ENCODE measurements at places on chromosomes 2 and 18.

- no peak for DNase-seq
Observed at GRCh38 chr2:2057125-2057721, 273.9 kb downstream of the MYT1L start.

- DNase-seq = no peak
Observed at GRCh38 chr18:12703096-12703567, 290 bp downstream of the PSMG2 start.

DNA sequence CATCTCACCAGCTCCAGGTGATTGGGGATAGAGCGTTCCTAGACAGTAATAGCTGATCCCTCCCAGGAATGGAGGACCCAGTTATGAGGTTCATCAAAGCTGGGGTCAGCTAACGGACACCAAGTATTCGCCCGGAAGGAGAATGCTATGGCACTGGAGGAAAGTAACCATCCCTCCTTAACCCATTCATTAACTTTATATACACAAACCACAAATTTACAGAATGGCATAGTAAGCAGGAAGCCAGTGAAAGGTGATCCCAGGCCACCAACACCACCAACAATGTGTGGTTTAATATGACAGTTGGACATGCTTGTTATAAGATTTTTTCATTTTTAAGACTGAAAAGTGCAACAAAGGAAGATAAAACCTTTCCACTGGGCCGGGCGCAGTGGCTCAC, 55.3 kb upstream of the CHMP1B start:
- no peak for DNase-seq

- no peak for DNase-seq
Observed at GRCh38 chr2:26011990-26012856, 21.7 kb upstream of the RAB10 start.

DNA sequence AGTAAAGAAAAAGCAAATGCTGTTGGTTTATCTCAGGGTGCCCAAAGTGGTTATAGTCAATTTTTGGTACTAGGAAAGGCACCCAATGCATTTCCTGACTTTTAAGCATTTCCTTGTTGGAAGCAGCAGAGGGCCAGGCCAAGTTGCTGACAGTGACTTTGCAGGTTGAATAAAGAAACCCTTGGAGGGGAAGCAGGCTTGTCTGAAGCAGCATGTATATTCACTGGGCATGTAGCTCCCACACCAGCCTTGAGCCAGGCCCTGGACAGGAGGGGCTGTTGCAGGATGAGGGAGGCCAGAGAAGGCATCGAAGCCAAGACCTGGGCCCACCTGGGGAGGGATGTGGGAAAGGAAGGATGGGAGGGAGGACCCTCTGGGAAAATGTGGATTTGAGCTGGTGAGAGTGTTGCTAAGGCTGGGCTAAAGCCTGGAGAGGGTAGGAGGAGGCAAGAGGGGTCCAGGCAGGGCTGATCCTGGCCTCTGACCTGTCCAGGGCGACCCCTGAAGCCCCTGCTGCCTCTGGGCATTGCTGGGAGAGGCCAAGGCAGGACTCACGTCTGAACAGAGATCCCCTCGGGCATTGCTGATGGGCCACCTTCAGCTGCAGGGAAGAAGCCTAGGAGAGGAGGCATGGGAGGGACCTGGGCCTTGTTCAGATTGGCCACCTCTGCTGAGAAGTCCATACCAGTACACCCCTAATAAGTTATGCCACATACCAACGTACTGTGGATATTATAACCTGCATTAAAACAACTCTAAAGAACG, 79.6 kb downstream of the STPG4 start:
- no peak for DNase-seq

GRCh38 chr2:54559006-54559445, 102.9 kb downstream of the SPTBN1 start:
- no peak for DNase-seq

GRCh38 chr2:241035142-241035817, 36.9 kb downstream of the SNED1 start:
- DNase-seq = no peak

- no peak for DNase-seq
Observed at GRCh38 chr18:35778850-35779627, 193.4 kb upstream of the RMP24 start.

DNA sequence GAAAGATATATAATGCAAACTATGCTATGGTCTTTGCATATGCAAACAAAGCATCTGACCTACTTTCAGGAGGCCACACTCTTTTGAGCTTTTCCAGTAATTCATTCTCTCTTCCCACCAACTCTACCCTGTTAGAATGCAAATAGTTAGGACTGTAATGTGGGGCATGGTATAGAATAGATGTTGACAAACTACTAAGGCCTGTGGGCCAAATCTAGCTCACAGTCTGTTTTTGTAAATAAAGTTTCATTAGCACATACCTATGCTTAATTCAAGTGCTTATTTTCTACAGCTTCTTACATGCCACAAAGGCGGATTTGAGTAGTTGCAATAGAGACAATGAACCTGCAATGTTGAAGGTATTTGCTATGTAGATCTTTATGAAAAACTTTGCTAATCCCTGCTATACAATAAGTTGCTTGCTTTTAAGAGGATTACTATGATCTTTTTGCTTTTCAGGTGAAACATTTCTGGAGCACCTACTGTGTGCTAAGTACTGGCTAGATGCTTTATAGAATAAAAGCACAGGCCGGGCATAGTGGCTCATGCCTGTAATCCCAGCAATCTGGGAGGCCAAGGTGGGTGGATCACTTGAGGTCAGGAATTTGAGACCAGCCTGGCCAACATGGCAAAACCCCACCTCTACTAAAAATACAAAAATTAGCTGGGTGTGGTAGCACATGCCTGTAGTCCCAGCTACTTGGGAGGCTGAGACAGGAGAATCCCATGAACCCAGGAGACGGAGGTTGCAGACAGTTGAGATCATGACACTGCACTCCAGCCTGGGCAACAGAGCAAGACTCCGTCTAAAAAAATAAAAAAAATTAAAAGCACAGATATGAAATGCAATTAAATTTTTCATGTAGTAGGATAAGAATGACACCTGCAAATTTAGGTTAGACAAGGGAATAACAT, 267.8 kb downstream of the DPP10 start:
- DNase-seq = no peak

DNA sequence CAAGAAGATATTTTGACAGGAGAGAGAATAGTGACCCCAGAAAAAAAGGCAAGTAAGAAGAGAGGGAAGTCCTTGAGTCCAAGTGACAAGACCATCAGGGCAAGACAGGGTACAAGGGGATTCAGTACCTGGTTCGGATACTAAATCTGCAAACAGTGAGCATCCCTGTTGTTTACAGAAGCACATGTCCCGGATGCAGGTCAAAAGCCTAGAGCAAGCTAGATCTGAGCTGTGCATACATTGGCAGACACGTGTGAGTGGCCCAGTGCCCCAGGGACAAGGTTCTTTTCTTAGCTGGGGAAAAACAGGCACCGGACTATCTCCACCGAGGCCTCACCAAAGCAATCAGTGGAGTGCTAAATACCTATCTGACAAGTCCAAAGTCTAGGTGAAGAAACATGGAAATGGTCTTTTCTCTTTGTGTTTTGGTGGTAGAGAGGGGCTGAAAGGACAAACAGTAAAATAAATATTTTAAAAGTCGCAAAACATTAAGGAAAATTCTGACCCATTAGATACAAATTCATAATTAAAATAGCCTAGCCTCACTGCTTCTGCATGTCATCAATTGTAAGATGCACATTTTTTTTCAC, 165.2 kb downstream of the SUCLG1 start:
- no peak for DNase-seq

GRCh38 chr2:230601510-230601909, 111.1 kb upstream of the CAB39 start:
- no peak for DNase-seq

GRCh38 chr2:38485734-38486133, 108.7 kb upstream of the ATL2 start:
- DNase-seq = no peak

GRCh38 chr2:232901736-232902578, 31.9 kb downstream of the SNORC start:
- no peak for DNase-seq

Data from anterior cingulate cortex (tissue), 58 donors.